Heart right ventricle (tissue), 16 donors: ENCODE measurements at places on chromosomes 12 and 14. TPM values are rescaled to one million over a fixed set of nuclear protein-coding genes. Genes with fewer than 3 reads are reported as not detected.
A peak's percentile ranks its signal among the peaks of the same experiment; 100 is the strongest.

DNA sequence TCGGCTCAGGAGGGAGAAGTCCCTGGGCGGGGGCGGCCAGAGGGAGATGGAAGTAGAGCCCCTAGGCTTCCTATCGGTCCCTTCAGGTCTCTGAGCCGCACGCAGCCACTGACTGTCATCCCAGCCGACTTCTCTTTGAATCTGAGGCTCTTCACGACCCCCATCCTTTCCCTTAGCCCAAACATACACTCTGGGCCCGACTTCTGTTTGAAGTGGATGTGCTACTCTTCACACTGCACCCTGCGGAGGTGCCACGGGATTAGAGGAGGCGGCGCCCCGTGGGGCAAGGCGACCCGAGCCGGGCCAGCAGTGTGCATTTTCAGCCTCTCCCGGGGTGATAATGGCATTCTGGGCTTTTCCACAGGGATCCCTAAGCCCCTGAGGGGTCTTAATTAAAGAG, 6.0 kb upstream of the DACT1 start:
- no peak overlapping the region for H3K4me3 ChIP-seq
- H3K27me3 ChIP-seq, result peaks cover 7% of the 10 kb centered on the region
- H3K36me3 ChIP-seq, result no peaks in the 10 kb centered on the region
- peaks cover 6% of the 10 kb centered on the region for H3K4me1 ChIP-seq

GRCh38 chr12:122412851-122413433, 9.5 kb downstream of the CLIP1 start:
- no peak for DNase-seq
- H3K36me3 ChIP-seq, result peaks cover 11% of the 10 kb centered on the region
- peaks cover 13% of the 10 kb centered on the region for H3K4me1 ChIP-seq

TAS2R7 gene
- total RNA-seq, result not detected

DNA sequence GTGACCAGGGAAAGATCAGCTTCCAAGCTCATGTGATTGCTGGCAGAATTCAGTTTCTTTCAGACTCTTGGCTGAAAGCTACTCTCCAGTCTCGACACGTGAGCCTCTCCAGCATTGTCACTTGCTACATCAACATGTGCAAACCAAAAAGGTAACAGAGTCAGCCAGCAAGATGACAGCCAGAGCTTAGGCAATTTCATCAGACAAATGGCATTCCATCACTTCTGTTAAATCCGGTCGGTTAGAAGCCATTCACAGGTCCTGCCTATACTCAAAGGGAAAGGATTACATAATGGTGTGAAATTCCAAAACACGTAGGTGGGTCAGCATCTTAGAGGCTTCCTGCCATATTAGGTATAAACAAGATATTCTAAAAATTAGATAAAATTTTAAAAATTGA, 700.9 kb downstream of the AACS start:
- no peaks in the 10 kb centered on the region for H3K4me1 ChIP-seq
- H3K27me3 ChIP-seq, result no peaks in the 10 kb centered on the region
- H3K36me3 ChIP-seq, result no peaks in the 10 kb centered on the region
- H3K4me3 ChIP-seq, result no peak overlapping the region
- no peak overlapping the region for H3K27ac ChIP-seq

FBXO33 gene
- total RNA-seq, result 4.1 TPM

BIN2 gene
- 1.7 TPM for total RNA-seq

- H3K27ac ChIP-seq, result peak overlapping the region; percentile 67
- DNase-seq, result no peak
- H3K36me3 ChIP-seq, result no peaks in the 10 kb centered on the region
- H3K4me3 ChIP-seq, result no peak overlapping the region
Observed at GRCh38 chr12:20272161-20272560, 96.2 kb upstream of the PDE3A start.

BRAP gene
- total RNA-seq, result 15.1 TPM

DNA sequence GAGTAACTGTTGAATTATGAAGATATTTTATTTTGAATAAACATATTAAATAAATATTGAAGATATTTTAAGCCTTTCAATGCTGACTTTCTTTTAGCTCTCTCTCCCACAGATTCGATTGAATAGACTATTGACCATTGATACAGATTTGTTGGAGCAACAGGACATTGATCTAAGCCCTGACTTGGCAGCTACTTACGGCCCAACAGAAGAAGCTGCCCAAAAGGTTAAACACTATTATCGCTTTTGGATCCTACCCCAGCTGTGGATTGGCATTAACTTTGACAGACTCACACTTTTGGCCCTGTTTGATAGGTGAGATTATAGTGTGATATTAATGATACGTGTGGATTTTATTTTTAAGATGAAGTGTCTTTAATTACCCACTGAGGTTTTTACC, 105.6 kb downstream of the PCNX1 start:
- no peaks in the 10 kb centered on the region for H3K4me1 ChIP-seq
- no peak overlapping the region for H3K27ac ChIP-seq
- H3K4me3 ChIP-seq, result no peak overlapping the region
- no peaks in the 10 kb centered on the region for H3K27me3 ChIP-seq
- no peak for DNase-seq
- H3K36me3 ChIP-seq, result no peaks in the 10 kb centered on the region

INSM2 gene
- not detected for total RNA-seq

DNA sequence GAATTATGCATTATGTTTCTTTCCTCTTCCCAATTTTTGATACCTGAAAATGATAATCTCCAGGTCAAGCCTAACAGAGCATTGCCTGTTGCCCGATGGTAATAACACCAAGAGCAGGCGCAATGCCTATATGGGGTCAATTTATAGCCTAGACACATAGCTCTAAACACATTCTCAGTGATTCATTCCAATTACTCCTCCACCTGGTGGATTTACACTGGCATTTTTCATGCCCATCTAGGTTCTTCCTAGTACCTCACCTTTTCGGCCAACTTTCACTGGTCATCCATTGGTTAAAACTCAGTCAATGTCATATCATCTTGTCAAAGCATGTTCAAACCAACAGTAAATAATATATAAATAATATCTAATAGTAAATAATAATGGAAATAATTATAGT, 53.1 kb downstream of the EIF2S3B start:
- H3K36me3 ChIP-seq, result no peaks in the 10 kb centered on the region
- no peak overlapping the region for H3K4me3 ChIP-seq
- peaks cover 32% of the 10 kb centered on the region for H3K27me3 ChIP-seq
- H3K27ac ChIP-seq, result no peak overlapping the region

KRT73 gene
- not detected for total RNA-seq
